CD8-positive, alpha-beta memory T cell (primary cell): ENCODE measurements at places on chromosomes 7 and 10. TPM values are rescaled to one million over a fixed set of nuclear protein-coding genes. Genes with fewer than 3 reads are reported as not detected.

Gene AKR1D1
- total RNA-seq, result not detected

Gene SHTN1
- 0.38 TPM for total RNA-seq

Gene MEOX2
- not detected for total RNA-seq

Gene ADAM8
- 70.0 TPM for total RNA-seq

Gene AOC1
- total RNA-seq, result not detected
